ENCODE measurements at places on chromosomes 7 and 10.
A peak's percentile ranks its signal among the peaks of the same experiment; 100 is the strongest.

DNA sequence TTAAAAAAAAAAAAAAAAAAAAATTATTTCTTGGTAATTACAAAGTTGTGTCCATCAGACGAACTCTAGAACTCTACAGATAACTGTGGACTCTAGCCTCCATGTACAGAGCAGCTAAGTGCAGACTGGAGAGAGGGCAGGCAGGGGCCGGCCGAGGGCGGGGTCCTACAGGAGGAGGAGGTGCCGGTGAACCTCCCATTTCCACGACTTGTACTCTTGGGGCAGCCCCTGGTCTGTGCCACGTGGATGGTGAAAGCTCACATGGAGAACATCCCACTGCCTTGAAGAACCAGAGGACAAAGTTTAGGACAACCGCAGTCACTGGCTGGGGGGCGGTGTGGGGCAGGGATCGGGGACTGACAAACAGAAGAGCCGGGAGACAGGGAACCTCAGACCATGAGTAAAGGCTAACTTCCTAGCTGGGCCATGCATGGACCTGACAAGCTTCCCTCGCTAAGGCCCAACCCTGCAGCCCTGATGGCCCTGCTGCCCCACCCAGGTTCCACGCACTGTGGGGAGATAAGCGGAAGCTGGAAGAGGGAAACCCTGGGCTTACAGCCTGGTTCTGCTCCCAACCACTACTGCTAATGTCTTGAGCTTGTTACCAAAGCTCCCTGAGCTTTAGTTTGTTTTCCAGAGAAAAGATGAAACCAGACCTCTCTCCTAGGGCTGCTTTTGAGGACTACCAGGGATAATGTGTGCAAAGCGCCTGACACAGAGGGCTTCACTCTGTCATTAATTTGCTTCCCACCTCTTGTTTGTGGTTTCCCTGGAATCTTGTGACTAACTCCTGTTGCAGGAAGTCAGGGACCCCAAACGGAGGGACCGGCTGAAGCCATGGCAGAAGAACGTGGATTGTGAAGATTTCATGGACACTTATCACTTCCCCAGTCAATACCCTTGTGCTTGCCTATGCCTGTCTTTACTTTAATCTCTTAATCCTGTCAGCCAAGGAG is 16.1 kb upstream of the SEC61G start:
- no peak for DNase-seq

DNA sequence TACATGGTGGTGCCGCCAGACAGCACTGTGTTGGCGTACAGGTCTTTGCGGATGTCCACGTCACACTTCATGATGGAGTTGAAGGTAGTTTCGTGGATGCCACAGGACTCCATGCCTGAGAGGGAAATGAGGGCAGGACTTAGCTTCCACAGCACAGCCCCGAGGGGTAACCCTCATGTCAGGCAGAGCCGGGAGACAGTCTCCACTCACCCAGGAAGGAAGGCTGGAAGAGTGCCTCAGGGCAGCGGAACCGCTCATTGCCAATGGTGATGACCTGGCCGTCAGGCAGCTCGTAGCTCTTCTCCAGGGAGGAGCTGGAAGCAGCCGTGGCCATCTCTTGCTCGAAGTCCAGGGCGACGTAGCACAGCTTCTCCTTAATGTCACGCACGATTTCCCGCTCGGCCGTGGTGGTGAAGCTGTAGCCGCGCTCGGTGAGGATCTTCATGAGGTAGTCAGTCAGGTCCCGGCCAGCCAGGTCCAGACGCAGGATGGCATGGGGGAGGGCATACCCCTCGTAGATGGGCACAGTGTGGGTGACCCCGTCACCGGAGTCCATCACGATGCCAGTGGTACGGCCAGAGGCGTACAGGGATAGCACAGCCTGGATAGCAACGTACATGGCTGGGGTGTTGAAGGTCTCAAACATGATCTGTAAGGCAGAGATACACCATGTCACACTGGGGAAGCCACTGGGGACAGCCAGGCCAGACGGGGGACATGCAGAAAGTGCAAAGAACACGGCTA is 104.6 kb upstream of the TNRC18 start:
- no peak for DNase-seq

GRCh38 chr7:26633557-26633956 is 230.8 kb downstream of the SKAP2 start:
- DNase-seq = no peak

DNA sequence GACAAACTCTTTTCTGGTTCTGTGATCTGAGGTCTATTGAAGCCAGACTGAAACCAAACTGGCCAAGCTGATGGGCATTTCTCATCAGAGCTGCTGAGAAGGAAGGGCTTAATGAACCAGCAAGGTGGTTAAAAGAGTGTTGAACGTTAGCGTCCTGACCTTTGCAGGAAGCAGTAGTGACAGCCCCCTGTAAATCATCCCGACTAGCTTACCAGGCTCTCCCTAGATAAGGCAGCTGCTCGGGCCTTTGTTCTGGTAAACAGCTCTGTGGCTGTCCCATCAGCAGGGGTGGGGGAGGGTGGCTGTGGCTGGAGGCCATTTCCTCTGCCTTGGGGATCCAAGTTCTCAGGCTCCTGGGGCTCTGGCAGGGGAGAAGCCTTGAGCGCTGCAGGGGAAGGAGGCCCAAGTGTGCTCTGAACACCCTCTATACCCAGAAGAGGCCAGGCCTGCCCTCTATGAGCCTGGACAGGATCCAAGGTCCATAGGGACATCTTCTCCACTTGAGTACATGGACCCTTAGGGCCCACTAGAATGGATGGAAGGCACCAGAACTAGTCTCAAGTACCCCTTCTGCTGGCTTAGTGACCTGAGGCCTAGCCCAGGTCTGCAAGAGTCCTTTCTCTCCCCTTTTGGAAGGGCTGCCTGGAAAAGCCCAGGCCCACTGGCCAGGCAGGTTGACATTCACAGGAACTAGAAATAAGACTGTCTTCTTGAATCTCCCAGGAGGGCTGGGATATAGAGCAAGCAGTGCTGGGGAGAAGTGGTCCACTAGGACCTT is 134.6 kb downstream of the ARHGAP22 start:
- peak; percentile 54 for DNase-seq

GRCh38 chr10:45373576-45374349 is at the start of gene ALOX5:
ALOX5 (plus strand) TSS chr10:45374216; CDS start chr10:45374280, 64 bp downstream.
- no peak for DNase-seq

- no peak for DNase-seq
Measured at GRCh38 chr10:86940677-86941076, 16.7 kb downstream of the MMRN2 start.

GRCh38 chr7:104039363-104039762 is 49.9 kb upstream of the RELN start:
- DNase-seq = no peak

GRCh38 chr7:100486753-100487446 is 3.2 kb downstream of the NYAP1 start:
- no peak for DNase-seq

DNA sequence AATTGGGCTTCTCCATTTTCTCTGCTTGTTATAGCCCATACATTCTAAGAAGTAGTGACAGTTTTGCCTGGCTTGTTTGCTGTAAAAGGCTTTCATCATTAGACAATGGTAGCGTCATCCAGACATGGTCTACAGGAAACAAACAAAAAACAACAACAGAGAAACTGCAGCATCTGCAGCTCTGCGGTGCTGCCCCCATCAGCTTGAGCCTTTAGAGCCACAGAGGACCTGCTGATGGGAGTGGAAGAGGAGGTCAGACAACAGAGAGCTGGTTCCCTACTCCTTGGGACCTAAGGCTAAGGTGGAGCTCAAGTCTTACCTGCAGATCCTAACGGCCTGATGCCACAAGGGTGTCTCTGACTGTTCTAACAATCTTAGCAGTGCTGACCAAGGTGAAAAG is 3.1 kb downstream of the INA start:
- DNase-seq = no peak

Data from putamen (tissue), 1 donor.